ENCODE measurements at places on chromosomes 5 and 9. TPM values are rescaled to one million over a fixed set of nuclear protein-coding genes. Genes with fewer than 3 reads are reported as not detected.

The NR3C1 gene
- total RNA-seq = 17.9 TPM

The PCDH1 gene
- 479 TPM for total RNA-seq

The DEPDC1B gene
- total RNA-seq = 3.4 TPM

The ICE1 gene
- total RNA-seq = 24.6 TPM

The CYSRT1 gene
- 0.41 TPM for total RNA-seq

The MACROH2A1 gene
- total RNA-seq = 150 TPM

The ANXA2R gene
- 11.2 TPM for total RNA-seq

The SEC24A gene
- total RNA-seq = 30.5 TPM

The ZSWIM6 gene
- 16.3 TPM for total RNA-seq

The PDCD1LG2 gene
- 20.4 TPM for total RNA-seq

The STK10 gene
- total RNA-seq = 79.8 TPM

The GAPVD1 gene
- 45.7 TPM for total RNA-seq

The QRFP gene
- total RNA-seq = not detected

The SLC34A1 gene
- total RNA-seq = not detected

The BTNL3 gene
- not detected for total RNA-seq

The CA9 gene
- total RNA-seq = 0.15 TPM

The TTC23L gene
- 0.41 TPM for total RNA-seq

The CACFD1 gene
- total RNA-seq = 12.3 TPM

The FOXD4 gene
- total RNA-seq = not detected

The TMEFF1 gene
- total RNA-seq = 35.1 TPM

The N4BP3 gene
- total RNA-seq = 42.8 TPM

The CBY3 gene
- 3.0 TPM for total RNA-seq

The CCNO gene
- 0.70 TPM for total RNA-seq

The IRX2 gene
- total RNA-seq = not detected

The CYSTM1 gene
- total RNA-seq = 61.0 TPM

The ALDOB gene
- total RNA-seq = not detected

The SNCB gene
- total RNA-seq = 1.8 TPM

The NFIB gene
- 119 TPM for total RNA-seq

The PCDHB13 gene
- total RNA-seq = 3.0 TPM

The FAM53C gene
- 30.7 TPM for total RNA-seq

The CRHBP gene
- total RNA-seq = 0.58 TPM

The LCN9 gene
- total RNA-seq = not detected

The RNF180 gene
- 4.7 TPM for total RNA-seq

The TNC gene
- 27.0 TPM for total RNA-seq
